HL-60 (cell line): ENCODE measurements at places on chromosomes 3 and 15.

DNA sequence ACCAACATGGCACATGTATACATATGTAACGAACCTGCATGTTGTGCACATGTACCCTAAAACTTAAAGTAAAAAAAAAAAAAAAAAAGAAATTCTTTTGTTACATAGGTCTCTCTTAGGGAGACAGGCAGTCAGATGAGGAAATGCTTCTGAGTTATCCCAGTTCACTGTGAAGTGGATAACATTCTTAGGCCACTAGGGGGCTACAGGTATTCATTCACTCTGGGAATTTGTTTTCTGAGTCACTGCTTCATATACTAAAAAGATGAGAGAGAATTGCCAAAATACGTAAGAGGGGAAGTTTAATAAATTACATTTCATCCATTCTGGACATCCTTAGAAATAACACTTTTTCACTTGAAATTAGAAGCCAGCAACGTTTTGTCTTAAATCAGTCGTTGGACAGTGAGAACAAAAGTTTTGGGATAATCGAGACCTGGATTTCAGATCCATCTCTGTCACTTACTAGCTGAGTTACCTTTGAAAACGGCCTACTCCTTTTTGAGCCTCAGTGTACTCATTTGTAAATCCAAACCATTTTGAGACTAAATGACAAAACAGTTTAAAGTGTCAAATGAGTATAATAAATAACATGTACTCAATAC is 738.4 kb upstream of the ALCAM start:
- DNase-seq = no peak

- DNase-seq = no peak
Measured at GRCh38 chr3:60916546-60916945, 334.7 kb downstream of the FHIT start.

DNA sequence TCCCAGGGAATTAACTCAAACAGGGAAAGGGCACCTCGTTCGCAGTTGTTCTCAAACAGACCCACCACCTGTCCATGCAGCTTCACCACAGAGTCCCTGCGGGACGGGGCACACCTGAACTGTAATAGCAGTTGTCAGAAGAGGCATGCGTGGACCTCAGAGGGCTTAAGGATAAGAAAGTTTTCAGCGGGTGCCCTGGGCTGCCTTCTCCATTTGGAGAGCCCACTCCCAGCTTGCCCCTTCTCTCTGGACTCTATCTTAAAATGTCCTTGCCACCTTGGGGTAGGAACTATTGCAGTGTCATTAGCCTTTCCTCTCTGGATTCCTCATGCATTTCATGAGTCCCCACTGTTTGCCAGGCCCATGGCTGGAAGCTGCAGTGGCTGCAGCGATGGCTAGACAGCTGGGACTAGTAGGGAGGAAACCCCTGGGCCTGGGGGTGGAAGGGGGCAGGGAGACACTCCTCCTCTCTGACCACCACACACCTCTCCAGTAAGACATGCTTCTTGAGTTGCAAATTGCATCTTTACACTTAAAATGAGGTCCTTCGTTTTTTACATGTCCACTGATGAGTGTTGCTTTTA is 33.5 kb downstream of the PDIA5 start:
- DNase-seq = no peak

GRCh38 chr3:187242435-187242834 is 45.1 kb downstream of the RTP1 start:
- DNase-seq = no peak

GRCh38 chr15:62546628-62547027 is 381.5 kb upstream of the C2CD4B start:
- no peak for DNase-seq

- no peak for DNase-seq
Measured at GRCh38 chr3:146539315-146539714, 5.1 kb downstream of the PLSCR1 start.

DNA sequence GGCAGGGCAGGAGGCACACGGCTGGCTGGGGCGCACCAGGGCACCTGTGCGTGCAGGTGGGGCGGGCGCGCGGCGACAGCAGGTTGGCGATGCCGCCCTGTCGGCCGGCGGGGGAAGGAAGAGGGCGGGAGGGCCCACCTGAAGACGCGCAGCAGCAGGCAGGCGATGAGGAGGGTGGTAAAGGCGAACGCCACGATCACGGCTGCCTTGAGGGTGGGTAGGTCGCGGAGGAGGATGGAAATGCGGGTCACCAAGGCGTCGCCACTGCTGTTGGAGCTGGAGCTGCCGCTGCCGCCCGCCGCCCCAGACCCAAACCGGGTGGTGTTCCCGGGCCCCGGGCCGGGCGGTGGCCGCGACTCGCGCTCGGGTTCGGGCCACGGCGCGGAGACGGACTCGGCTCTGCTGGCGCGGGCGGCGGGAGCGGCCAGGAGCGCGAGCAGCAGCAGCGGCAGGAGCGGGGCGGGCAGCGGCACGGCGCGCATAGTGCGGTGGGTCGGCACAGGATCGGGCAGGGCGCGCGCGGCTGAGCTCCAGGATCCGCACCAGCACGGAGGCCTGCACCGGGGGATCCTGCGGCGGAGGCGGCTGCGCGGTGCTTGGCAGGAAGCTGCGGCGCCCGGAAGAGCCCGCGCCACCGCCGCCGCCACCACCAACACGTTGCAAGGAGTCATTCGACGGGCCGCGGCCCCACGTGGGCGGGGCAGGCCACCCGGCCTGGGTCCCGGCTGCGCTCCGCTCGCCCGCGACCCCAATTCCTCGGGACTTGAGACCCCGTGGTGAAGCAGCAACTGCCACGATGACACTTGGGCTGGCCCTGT is at the start of gene FAM174B:
FAM174B (minus strand) TSS at position 598 of the 818 bp plus-strand sequence.
- DNase-seq = peak; percentile 29
